ENCODE measurements at places on chromosomes 12 and 14.

DNA sequence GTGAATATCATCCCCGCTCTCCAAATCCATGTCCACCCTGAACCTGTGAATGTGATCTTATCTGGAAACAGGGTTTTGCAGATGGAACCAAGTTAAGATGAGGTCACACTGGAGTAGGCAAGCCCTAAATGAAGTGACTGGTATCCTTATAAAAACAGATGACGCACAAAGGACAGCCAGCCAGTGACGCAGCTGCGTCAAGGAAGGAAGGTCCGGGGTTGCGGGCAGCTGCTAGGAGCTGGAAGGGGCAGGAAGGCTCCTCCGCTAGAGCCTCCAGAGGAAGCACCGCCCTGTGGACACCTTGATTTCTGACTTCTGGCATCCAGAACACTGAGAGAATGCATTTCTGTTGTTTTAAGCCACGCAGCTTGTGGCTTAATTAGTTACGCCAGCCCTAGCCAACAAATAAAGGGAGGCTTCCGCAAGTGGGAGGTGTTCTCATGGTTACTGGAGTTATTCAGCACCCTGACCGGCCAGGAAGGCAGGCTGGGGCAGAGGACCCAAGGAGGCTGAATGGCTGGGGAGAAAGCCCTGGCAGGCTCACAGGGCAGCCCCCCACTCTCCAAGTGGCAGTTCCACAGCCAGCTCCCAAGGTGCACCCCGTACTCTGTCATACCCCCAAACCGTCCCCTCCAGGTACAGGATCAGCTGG lies 127.6 kb upstream of the NCOR2 start:
- no peak for DNase-seq

- DNase-seq, result no peak
These were observed 20.3 kb downstream of the PDE6H start for GRCh38 chr12:14993117-14993516.

DNA sequence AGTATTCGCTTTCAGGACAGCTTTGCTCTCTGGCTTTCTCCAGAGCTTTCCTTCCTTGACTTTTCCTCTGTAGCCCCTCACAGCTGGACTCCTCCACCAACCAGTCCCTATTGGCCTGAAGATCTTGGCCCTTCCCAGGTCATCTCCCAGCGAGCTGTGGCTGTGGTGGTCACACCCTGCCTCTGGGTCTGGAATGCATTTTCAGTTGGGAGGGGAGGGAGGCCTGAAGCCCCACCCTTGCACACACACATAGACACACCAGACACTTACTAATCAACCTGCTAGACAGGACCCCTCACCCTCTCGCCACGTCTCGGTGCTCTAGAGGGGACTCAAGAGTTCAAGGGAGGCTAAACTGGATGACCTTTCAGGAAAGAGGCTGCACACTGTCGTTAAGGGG lies 13.9 kb downstream of the JDP2 start:
- DNase-seq, result no peak

- DNase-seq, result no peak
These were observed 218.3 kb upstream of the OR4E1 start for GRCh38 chr14:21891921-21892320.

DNA sequence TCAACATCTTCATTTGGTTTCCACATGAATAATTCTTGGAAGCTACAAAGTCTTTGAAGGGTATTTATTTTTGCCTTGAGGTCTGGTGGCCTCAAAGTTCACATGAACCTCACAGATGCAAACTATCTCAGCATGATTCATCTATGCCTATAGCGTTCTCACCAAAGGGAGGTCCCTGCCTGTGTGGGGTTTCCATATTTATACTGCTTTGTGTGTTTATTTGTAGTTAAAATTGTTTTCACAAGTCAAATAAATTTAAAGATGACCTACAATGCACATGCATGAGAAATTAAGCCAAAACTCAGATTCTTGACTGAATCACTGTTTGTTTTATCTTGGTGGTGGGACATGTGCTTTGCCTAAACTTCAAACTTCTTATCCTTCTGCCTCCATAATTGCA lies 176.7 kb downstream of the PPM1H start:
- no peak for DNase-seq

GRCh38 chr12:84738481-84738972 lies 174.1 kb downstream of the SLC6A15 start:
- no peak for DNase-seq

GRCh38 chr12:81998761-81999378 lies 239.7 kb upstream of the PPFIA2 start:
- DNase-seq, result no peak

GRCh38 chr12:103956509-103957027 lies 9.1 kb upstream of the TDG start:
- no peak for DNase-seq

- no peak for DNase-seq
These were observed 951.5 kb downstream of the GALC start for GRCh38 chr14:87041290-87042020.

DNA sequence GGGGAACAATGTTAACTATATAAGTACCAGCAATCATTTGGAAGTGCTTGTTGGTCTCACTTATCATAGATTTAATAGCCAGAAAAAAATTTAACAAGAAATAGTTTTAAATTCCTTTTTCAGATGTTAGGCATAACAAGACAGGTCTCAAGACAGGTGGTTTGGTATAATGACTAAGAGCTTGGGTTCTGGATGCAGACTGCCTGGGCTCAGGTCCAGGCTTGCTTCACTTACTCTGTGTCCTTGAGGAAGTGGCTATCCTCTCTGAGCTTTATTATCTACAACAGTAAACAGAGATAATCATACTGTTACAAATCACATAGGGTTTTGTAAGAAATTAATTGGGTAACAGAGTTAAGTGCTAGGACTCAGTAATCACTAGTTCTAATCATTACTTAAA lies 338.0 kb upstream of the FLRT2 start:
- no peak for DNase-seq

- DNase-seq, result no peak
These were observed 63.2 kb upstream of the INSM2 start for GRCh38 chr14:35470755-35471154.

GRCh38 chr12:121278169-121279070 lies 18.1 kb downstream of the CAMKK2 start:
- no peak for DNase-seq

DNA sequence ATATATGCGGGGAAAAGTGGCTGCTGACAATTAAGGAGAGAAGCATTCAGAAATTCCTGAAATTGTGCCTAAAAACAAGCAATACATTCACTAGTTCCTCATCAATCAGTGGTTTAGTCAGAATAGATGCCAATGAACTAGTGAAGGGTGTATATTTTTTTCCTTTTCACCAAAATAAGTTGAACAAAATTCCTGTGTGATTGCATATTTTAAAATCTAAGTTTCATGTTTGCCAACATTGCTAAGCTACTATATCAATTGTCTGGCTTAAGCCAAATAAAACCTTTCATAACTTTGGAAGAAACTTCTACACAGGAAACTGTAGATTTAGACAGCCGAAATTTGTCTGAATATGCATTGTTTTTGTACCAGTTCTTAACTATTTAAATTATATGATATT lies 8.7 kb downstream of the PRKD1 start:
- DNase-seq, result no peak

GRCh38 chr14:56964895-56965294 lies 154.6 kb upstream of the OTX2 start:
- no peak for DNase-seq

DNA sequence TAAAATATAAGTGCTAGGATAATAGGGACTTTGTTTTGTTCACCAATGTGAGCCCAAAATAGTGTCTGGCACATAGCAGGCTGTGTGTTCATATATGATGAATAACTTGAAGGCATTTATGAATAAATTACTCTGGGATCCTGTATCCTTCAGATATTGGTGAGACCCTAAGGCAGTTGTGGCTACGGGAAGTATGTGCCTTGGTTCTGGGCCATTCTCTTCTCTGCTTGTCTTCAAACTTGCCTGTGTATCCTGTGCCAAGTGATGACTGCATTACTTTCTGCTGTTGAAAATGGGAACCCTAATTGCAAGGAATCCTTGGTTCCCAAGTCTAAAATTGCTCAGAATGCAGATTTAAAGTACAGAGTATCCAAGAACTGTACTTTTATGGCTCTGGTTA lies 67.6 kb upstream of the KTN1 start:
- DNase-seq, result no peak

- DNase-seq, result no peak
These were observed 96.8 kb upstream of the IFNG-AS1 start for GRCh38 chr12:67892259-67893021.

DNA sequence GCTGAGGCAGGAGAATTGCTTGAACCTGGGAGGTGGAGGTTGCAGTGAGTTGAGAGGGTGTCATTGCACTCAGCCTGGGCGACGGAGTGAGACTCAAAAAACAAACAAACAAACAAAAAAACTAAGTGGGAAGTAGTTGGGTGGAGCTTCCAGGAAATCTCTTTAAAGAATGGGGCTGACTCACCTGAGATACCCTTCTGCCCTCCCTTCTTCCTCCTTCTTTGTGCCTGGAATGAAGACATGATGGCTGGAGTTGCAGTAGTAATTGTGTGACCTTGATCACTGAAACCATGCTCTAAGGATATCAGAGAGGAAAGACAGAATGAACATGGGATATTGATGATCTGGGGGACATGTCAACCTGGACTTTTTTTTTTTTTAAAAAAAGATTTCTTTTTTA lies 87.6 kb upstream of the MED13L start:
- DNase-seq, result no peak

- no peak for DNase-seq
These were observed 2.4 kb downstream of the GZMH start for GRCh38 chr14:24607081-24607480.

GRCh38 chr12:74689071-74689655 lies 151.5 kb downstream of the ATXN7L3B start:
- no peak for DNase-seq

- no peak for DNase-seq
These were observed 6.1 kb downstream of the CCDC184 start for GRCh38 chr12:48189331-48190125.

- no peak for DNase-seq
These were observed 21.7 kb downstream of the GALNT16 start for GRCh38 chr14:69281450-69282169.

DNA sequence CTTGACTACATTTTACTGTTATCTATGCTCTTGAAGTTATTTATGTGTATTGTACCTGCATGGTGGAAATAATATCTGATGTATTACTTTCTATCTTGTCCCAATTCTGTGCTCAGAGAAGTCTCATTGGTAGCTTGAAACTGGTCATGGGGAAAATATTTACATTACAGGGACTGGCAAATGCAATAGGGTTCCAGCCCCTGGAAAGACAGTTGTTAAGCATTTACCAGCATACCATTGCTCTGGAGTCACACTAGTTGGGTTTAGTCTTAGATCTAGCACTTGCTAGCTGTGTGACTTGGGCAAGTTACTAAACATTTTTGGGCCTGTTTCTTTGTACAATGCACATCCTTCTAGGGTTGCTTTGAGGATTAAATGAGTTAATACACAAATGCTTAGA lies 86.3 kb upstream of the NRXN3 start:
- no peak for DNase-seq

DNA sequence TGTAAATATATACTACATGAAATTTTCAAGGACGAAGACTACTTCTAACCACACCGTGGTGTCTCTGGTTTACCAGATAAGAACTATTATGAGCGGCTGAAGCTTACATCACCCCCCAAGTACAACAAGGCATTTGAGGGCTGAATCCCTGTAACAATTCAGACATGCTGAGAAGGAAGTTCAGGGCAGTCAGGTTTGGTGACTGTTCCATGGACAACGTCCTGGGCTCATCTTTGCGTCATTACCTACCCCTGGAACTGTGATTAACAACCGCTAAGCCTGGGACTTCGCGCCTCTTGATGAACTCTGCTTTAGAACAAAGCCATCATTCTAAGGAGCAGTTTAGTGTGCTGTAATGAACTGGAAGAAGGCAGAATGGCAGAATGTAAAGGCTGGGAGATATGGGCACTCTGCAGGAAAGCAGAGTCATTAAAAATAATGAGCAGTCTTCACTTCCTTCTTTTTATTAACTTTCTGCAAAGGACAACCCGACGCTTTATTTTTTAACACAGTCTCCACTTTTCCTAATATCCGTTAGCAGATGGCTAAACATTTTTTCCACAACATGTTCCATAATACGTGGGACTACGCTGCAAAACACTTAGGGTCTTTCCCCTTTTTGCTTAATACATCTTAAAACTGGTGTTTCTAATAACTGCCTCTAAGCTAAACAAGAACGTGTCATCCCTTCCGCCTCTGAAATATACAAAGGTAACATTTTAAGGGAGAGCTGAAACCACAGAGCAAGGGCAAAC lies 263.2 kb downstream of the ADAMTS20 start:
- no peak for DNase-seq

DNA sequence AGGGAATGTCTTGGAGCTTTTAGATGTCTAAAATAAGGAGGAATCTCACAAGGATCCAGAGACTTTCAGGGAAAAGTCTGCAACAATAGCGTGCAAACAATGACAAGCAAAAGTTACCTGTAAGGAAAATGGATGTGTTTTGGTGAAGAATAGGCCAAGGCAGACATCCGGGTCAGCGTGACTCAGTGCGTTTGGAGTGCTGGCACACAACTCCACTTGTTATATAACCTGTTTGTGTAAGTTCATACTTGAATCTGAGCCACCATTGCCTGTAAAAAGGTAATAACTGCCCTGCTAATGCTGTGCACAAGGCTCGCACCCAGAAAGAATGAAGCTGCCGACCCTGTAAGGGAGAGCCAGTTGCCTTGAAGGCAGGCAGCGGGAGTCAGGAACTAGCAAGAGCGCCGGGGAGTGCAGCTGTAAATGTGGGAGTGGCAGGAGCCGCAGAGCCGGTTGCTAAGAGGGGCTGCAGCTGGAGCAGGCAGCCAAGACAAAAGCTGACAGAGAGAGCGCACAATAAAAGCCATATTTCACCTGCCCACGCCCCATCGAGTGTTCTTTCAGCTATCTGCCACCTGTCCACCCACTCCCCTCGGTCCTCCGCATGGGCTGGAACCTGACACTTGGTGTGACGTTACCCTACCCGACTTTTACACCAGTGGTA lies 638.5 kb upstream of the MIS18BP1 start:
- DNase-seq, result no peak

DNA sequence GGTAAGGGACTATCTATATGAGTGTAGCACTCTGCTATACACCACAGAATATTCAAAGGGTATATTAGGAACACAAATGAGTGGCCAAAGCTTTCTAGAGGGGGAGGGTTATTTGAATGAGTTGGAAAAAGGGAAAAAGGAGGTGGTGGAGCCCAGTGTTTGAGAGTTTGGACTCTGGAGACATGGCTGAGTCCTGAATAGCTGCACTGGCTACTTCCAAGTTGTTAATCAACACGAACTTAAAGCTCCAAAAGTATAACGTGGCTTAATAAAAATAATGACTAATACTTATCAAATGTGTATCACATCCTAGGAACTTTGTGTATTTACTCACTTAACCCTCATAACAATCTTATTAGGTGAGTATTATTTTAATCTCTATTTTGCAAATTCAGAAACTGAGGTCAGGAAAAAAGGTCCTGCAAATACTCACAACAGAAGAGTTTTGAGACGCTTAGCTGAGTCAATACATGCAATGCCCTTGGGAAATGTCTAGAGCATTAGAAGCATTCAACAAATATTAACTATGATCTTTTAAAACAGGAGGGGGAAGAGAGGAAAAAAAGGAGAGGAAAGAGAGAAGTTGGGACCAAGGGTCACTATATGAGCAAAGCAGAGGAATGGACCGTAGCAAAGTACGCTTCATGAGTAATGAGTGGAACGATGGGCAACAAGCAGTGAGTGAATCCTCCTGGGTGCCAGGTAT lies 189.5 kb upstream of the HMGA2 start:
- no peak for DNase-seq
